ENCODE measurements at places on chromosomes 3 and 15. TPM values are rescaled to one million over a fixed set of nuclear protein-coding genes. Genes with fewer than 3 reads are reported as not detected.

The SCG3 gene
- total RNA-seq = not detected

The TMEM158 gene
- total RNA-seq = 5.0 TPM

The SERPINI1 gene
- total RNA-seq = 5.0 TPM

The PLSCR5 gene
- not detected for total RNA-seq

The IL16 gene
- 2.3 TPM for total RNA-seq

The SUCNR1 gene
- not detected for total RNA-seq

The CASR gene
- not detected for total RNA-seq

The FSTL1 gene
- total RNA-seq = 161 TPM

The ZNF639 gene
- total RNA-seq = 27.7 TPM

The CCR4 gene
- not detected for total RNA-seq

DNA sequence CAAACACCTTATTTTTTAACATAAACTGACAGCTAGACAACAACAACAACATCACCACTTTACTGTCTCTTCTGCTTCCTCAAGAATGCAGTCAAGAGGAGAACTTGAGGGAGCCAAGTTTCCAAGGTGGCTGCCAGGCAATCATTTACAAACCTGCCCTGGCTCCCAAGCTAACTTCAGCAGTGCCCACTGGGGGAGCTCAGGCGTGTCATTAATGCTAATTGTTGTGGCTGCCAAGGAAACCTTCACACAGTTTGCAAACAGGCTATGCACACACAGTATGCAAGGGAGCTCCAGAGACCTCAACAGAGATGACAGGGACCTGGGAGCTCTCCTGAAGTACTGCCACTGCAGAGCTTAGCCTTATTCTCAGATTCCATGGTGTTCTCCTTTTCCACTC is 2.1 kb downstream of the DZIP1L start:
- DNase-seq = peak; percentile 22

GRCh38 chr3:156050918-156051317 is 69.5 kb upstream of the KCNAB1 start:
- peak; percentile 26 for DNase-seq

DNA sequence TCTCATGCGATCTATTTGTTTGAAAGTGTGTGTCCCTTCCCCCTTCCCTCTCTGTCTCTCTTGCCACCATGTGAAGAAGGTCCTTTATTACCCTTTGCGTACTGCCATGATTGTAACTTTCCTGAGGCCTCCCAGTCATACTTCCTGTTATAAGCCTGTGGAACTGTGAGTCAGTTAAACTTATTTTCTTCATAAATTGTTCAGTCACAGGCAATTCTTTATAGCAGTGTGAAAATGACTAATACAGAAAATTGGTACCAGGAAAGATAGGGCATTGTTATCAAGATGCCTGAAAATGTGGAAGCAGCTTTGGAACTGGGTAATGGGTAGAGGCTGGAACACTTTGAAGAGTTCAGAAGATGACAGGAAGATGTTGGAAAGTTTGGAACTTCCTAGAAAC is 743.7 kb upstream of the NECTIN3 start:
- DNase-seq = peak; percentile 2

DNA sequence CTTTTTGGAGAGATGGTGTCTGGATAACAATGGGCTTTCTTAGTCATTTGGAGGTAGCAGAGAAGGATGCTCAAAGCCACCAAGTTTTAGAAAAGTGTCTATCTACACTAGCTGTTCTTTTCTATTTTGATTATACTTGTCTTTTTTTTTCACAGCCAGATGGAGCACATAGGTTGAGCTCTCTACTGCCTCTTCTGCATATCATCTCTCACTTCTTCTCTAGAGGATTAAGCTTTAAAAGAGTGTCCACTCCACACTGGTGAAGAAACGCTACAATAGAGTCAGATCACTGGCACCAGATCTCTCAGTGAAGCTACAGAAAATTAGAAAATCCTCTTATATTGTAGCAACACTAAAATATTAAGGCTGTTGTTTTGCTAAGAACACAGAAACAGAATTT is 145.3 kb upstream of the MBNL1 start:
- DNase-seq = no peak

GRCh38 chr3:113673593-113673992 is 22.8 kb downstream of the USF3 start:
- DNase-seq = no peak

DNA sequence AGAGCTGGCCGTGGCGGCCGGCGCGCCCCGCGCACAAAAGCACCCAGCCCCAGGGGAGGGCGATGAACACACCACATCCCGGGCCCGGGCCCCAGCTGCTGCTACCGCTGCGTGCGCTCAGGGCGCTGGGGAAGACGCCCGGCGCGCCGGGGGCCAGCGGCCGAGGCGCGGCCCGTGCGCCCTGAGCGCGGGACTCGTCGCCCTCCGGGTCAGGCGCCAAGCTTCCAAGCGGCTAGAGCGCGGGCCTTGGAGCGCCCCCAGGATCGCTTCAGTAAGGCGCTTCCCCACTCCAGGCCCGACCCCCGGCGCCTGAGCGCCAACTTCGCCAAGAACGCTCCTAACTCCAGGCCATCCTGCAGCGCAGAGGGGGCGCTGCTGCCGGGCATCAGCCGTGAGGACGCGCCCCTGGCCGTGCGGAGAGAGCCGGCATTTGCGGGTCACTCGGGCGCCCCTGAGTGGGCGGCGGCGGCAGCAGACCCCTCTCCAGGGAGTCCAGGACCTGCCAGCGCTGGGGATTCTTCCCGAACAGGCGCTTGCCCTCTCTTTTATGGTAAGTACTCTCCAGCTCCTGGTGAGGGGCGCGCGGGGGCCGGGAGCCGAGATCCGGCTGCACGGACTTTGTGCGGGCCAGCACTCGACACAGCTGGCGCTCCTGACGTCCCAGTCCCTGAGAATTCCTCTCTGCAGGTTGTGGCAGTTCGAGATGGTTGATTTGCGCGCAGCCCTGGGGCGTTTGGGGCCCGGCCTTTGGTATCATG is 475 bp downstream of the SPSB4 start:
- DNase-seq = peak; percentile 36

GRCh38 chr15:76460347-76460746 is 123.8 kb downstream of the ISL2 start:
- DNase-seq = no peak

DNA sequence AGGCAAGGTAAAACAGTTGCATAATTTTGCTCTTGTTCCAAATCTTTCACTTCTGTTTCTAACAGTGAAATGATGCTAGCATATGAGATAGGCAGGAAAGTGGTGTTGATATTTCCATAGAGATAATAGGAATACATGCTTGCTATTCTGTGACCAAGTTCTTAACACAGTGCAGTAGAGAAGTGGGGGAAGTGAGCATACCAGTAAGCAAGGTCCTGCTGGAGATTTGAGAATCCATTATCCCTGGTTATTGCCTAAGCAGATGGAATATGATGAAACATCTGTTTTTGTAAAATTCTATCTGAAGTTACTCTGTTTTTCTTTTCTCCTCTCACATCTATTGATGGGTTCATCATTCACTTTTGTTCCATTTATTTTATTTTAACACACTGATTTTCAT is 28.7 kb downstream of the USP8 start:
- no peak for DNase-seq

GRCh38 chr3:57135964-57136719 is 29.0 kb downstream of the IL17RD start:
- DNase-seq = no peak

DNA sequence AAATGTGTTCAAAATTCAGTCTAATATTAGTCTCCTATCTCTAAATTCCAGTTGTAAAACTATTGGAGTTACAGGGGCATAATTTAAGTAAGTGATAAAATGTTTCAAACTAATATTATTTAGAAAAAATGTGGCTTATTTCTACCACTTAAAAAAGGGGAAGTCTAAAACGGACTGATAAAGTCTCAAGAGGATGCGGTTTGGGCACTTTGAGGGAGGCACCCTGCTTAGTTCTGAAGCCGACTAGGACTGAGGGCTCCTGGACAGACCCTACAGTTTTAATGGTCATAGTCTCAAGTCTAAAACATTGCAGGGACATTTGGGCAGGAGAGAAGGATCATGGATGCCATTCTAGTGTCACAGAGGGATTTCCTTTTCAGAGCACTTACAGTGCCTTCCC is 566.3 kb downstream of the NR2F2 start:
- DNase-seq = no peak

- DNase-seq = no peak
Observed at GRCh38 chr15:82640672-82641071, 6.5 kb downstream of the CPEB1 start.

DNA sequence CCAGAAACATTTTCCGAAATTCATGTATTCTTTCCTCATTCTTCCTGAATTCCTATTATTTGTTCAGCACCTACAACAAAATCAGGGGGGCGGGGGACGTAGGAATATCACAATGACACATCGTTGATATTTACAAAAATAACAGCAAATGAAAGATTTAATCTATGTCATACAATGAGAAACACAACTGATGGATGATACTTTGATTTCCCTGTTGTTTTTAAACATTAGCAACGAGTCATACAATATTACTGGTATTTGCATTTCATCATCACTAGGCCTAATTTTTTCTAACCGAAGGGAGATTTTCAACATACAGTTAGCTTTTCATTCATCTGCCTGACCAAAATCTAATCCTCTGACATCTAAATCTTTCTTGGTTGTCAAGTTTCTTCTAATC is 45.3 kb upstream of the INO80 start:
- peak; percentile 24 for DNase-seq

Measured in mammary epithelial cell (primary cell).